ENCODE measurements at places on chromosomes 1 and 21.

DNA sequence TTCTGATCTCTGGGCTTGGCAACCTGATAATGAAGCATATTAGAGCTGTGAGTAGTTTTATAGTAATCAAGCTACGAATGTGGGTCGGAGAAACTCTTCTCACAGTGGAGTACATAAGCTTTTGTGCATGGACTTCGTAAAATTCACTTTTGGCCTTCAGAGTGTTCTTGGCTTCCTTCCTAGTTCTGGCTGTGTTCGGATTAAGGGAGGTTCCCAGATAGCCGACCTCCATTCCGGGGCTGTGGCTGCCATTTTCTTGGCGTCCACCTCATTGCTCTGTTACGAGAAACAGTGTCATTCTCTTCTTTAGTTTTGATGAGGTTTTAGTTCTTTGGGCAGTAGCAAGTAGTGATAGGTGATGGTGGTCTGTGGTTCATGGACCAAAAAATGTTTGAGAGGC, 26.3 kb downstream of the CAMTA1 start:
- DNase-seq, result no peak

GRCh38 chr1:61337981-61338848, 255.9 kb downstream of the NFIA start:
- no peak for DNase-seq

GRCh38 chr1:33317946-33318345, 3.0 kb downstream of the A3GALT2 start:
- no peak for DNase-seq

- DNase-seq, result no peak
Measured at GRCh38 chr1:59143133-59143487, 153.8 kb upstream of the FGGY start.

DNA sequence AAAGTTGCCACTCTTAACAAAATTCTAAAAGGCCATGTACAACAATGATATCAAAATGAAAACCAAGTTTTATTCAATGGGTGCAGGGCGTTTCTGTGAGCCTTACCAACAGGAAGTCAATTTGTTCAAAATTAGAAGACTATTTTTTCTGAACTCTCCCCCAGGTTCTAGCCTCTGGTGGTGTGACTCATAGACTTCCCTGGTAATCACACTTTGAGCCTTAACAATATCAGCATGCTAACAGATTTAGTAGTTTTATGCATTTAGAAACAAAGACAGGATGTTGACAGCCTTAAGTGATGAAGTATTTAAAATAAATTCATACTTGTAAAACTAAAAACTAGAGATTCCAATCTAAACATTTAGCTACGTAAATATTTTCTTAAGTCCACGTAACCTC, 88.4 kb downstream of the LRRC8C start:
- no peak for DNase-seq

DNA sequence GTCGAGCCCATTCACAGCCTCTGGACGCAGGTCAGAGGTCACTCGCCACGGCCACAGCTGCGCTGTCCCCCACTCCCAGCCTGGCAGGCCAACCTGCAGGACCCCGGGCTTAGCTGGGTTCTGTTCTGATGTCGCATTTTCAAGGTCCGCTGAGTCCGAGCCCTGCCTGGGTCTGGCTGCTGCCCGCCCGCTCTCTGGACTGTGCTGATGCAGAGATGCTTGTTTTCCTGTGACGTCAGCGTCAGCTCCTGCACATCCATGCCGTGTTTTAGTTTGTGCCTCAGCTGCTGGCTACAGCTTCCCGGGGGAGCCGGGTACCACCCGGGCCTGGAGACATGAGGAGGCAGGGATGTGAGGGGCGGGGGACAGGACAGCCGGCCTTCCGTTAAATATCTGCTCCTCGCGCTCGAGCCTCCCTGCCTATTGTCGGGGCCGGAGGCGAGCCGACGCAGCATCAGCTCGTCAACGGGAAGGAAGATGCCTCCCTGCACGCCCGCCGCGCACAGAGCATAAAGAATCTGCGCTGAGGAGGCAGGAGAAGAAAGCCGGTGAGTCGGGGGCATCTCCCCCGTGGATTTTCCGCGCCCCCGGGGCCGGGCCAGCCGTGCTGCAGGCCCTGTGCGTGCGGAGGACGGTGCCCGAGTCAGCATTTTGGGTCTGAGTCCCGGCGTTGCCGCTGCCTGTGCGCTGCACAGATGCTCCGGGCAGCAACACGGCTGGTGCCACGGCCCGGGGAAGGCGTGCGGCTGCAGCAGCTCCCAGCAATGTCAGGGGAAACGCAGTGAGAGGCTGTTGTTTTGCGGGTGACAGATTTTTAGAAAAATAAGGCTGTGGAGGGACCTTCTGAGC, 23.4 kb downstream of the PRKCZ start:
- no peak for DNase-seq

DNA sequence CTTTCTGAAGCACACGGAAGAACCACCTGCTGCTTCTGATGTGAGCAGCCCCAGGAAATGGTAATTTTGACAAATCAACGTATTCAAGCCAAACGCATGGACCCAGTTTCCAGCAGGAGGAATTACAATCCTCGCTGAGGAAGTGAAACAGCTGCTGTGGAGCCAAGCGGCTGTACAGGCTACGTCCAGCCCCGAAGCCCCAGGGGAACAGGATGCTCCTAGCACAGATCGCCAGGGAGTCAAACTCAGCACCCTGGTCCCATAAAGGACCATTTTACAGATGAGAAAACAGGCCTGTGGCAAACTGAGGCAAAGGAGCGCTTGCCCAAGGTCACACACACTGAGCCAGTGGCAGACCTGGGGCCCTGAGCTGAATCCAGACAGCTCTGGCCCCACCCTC, 108.0 kb downstream of the PTPRU start:
- DNase-seq, result no peak

DNA sequence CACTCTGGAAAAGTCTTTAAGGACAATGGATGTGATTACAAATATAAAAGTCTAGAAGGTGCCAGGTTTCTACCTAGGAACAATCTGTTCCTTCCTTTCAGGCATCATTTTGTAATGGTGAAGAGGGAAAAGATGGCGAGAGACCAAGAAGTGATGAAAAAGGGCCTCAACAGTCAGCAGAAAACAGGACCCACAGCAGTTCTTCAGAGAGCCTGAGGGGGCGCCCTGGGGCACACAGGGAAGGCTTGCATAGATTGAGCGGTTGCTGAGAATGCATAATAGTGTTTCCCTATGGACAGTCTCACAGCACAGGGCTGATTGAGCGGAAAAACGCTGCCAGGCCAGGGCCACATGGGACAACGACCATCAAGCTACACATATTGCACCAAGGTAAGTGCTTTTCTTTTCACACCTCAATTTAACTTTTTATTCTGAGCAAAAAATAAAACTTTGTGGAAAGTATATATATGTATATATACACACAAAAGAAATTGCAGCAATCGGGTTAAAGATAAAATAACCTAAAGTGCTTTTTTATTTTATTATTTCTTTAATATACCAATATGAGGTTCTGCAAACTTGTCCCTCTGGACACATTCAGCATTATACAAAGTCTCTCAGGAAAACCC, 3.1 kb upstream of the YRDC start:
- DNase-seq, result no peak

DNA sequence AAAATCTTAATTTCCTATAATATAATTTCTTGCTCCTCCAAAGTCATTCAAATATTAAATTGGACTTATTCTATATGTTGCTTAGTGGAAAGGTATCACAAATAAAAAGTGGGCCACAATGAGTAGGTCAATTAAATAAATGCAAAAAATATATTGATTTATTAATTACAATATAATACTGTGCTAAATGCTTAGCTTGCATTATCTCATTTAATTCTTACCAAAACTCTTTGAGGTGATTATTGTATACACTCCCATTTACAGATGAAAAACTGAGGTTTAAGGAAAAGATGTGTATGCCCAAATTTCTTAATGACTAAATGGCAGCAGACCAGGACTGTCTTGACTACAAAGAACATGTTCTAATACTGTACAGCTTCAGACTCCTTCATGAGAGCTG, 325.3 kb upstream of the SGIP1 start:
- DNase-seq, result no peak

DNA sequence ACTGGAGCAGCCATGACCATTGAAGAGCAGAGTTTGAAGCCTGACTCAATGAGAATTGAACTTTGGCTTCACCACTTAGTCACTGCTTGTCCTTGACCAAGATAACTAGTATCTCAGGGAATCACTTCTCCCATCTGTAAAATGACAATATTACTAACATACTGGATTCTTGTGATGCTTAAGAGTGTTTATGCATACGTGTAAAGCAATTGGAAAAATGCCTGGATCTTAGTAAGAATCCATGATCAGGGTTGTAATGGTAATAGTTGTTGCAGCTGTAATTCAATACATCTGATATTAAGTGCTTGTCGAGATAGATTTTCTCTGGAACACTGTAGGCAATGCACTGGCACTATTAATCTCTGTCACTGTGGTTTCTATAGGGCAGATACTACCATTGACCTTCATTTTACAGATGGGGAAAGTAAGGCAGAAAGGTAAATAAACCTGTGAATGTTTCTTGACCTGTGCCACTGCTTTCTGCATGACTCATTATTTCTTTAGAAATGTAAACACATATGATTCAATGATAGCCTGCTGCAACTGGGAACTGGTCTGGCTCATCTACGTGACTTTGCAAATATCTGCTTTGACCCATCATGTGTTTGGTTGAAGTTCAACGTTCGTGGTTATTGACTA, 662.5 kb downstream of the PLA2G4A start:
- no peak for DNase-seq

- no peak for DNase-seq
Measured at GRCh38 chr1:175373786-175374623, 181.4 kb upstream of the KIAA0040 start.

- no peak for DNase-seq
Measured at GRCh38 chr1:164609089-164609488, 50.1 kb downstream of the PBX1 start.

- DNase-seq, result no peak
Measured at GRCh38 chr1:65247419-65248359, 61.7 kb upstream of the DNAJC6 start.

DNA sequence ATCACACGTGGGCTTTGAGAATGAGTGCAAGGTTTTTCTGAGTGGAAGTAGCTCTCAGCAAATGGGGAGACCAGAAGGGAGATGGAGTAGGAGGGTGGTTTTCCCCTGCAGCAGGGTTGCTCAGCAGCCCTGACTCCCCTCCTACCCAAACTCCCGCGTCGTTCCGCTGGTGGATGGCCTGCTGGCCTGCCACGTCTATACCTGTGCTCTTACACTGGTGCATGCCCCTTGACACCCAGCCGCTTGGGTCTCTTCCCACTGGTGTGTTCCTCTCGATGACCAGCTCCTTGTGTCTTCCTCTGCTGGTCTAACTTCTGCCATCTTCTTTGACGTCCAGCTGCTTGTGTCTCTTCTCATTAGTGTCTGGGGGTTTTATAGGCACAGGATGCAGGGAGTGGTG, 1797.9 kb downstream of the NCAM2 start:
- no peak for DNase-seq

GRCh38 chr1:110074166-110074565, 3.7 kb upstream of the ALX3 start:
- DNase-seq, result no peak

- no peak for DNase-seq
Measured at GRCh38 chr1:39726600-39726999, 12.1 kb upstream of the PPIE start.

- DNase-seq, result no peak
Measured at GRCh38 chr1:173527151-173527826, 50.2 kb downstream of the PRDX6 start.

- DNase-seq, result peak; percentile 47
Measured at GRCh38 chr1:94579876-94580294, 38.3 kb upstream of the F3 start.

- no peak for DNase-seq
Measured at GRCh38 chr1:116159177-116159576, 48.0 kb downstream of the MAB21L3 start.

- no peak for DNase-seq
Measured at GRCh38 chr1:3170561-3171453, 101.8 kb downstream of the PRDM16 start.

- DNase-seq, result no peak
Measured at GRCh38 chr1:199982606-199983005, 44.9 kb upstream of the NR5A2 start.

GRCh38 chr1:9651565-9652378, at the start of gene PIK3CD:
TSS of gene PIK3CD (plus strand) at chr1:9651731. CDS start at chr1:9710456, 58,725 bp downstream.
- DNase-seq, result no peak

GRCh38 chr21:45922648-45923047, 58.9 kb upstream of the COL6A1 start:
- DNase-seq, result no peak

- no peak for DNase-seq
Measured at GRCh38 chr1:228793032-228793431, 57.8 kb downstream of the RHOU start.

DNA sequence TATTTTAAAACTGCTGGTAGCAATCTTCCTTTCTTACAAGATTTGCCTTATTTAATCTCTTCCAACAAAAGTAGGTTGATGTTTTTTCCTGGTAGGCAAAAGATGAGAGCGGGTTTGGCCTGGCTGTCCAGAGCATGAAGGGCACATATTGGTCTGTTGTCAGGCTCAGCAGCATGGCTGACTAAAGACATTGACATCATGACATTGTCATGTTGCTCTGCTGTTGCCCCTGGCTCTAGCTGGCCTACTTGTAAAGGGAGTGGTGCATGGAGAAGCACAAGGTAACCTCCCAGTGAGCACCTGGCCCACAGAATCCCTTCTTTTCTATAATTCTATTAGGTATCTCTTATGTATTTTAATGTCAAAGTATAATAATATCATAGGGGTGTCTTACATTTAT, 23.6 kb downstream of the GNPAT start:
- DNase-seq, result no peak

- no peak for DNase-seq
Measured at GRCh38 chr1:112093372-112093694, 103.9 kb upstream of the KCND3 start.

- DNase-seq, result peak; percentile 15
Measured at GRCh38 chr1:121418369-121419049, 233.7 kb downstream of the SRGAP2C start.

DNA sequence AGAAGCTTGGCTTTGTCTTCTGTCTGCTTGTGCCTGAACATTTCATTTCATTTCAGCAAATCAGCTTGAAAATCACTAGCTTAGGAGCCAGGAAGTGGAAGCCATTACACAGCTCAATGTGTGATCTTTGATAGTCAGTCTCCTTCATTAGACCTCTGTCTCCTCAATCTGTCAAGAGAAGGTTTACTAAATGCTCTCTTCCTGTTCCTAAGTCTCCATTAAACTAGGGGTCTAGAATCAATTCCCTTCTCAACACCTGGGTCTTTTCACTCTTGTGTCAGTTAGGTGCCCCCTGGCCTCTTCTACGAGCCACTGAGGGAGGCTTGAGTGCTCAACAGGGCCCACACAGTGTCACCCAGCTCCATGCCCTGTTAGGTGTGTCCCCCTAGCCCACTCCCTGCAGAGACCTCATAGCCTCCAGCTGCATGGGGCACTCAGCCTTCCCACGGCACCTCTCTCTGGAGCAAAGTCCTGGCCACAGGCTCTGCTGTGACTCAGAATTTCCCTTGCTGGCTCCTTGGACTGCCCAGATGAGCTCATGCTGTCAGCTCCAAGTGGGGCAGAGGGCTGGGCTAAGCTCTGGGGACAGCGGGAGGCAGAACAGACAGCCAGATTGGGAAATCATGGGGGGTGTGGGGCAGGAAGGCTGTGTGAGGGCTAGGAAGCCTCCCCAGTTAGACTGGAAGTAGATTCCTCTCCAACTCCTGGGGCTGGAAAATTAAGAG, 115.7 kb upstream of the IPO9 start:
- no peak for DNase-seq
